PC-3 (cell line): ENCODE measurements at places on chromosomes 12 and 14.

DNA sequence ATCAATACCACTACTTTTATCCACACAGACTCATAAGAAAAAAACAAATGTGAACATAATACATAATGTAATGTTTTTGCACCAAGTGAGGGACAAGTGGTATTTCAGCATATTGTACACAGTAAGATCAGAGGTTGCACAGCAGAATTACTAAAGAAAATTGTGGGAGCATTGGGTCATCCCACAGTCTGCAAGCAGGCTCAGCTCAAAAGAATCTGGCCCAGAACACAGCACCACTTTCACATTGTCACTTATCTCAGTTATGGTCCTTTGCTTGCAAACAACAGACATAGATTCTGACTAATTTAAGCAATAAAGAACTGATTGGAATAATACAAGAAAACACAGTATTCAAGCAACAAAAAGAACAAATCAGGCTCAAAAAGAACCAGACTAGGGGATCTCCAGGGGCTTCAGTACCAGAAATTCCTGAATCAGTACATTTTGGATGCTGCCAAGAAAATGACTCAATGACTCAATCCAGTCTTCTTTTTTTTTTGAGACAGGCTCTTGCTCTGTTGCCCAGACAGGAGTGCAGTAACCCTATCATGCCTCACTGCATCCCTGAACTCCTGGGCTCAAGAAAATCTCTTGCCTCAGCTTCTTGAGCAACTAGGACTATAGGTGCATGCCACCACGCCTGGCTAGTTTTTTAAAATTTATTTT is 42.9 kb upstream of the EEA1 start:
- DNase-seq, result peak; percentile 45

GRCh38 chr14:75051556-75051899 is 261 bp upstream of the MLH3 start:
- no peak for DNase-seq

GRCh38 chr14:73773441-73774240 is 59.5 kb upstream of the PNMA1 start:
- DNase-seq, result no peak

DNA sequence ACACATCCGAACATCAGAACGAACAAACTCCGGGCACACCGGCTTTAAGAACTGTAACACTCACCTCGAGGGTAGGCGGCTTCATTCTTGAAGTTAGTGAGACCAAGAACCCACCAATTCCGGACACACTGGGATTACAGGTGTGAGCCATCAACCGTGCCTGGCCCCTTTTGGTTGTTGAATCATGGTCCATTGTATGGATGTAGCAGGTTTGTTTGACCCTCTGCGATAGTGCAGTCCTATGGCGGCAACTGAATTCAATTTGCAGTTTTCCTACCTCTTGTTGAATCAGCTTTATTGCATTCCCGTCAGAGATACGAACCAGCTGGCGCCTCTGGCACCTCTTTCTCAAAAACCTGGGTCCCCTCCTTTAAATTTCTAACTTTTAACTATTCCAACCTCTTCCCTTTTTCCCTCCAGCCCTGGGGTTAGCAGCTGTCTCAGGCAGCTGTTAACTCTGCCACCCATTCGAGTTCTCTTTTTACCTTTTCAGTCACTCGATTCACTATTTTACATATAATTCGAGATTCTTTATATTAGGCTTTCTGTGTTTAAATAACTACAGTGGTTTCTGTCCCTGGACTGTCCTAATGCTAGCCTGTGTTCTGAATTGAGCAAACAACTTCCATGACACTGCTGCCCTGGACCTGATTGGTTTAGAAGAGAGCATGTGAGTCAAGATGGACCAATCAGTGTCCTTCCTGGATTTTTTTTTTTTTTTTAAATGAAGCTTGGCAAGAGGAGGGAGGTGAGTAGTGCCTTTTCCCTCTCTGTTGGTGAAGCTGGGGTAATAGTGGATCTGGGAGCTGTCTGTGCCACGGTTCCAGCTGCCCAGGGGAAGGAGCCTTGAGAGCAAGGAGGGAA is 261.5 kb downstream of the PCNX1 start:
- DNase-seq, result no peak

DNA sequence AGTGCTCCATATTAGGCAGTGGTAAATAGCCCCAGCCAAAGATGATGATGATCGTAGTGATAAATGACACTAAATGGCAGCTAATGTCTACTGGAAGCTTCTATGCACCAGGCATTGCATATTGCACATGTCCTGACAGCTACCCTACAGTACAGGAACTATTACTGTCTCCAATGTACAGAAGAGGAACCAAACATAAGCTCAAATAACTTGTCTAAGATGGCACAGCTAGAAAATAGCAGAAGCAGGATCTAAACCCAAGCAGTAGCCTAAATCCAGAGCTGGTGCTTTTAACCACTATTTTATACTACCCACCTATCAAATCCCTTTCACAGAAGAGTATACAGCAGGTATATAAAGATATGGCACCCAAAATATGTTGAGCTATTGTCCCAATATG is 28.9 kb downstream of the ESR2 start:
- no peak for DNase-seq

GRCh38 chr12:129704232-129704830 is 199.5 kb downstream of the TMEM132D start:
- DNase-seq, result no peak

DNA sequence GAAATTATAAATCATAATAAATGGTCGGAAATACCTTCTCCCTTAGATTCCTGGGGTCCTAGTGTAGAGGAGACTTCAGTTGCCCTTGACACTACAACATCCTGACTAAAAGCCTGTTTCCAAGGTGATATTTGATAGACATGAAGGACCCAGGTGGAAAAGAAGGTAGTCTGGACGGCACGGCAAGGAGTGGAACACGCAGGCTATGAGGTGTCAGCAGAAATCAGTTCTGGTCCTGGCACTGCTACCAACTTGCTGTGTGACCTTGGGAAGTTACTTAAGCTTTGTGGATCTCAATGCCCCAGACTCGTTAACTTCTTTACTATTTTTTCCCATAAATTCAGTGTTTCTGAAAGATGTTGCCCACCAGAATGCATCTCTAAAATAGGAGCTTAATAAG is 36.9 kb upstream of the BCL2L14 start:
- no peak for DNase-seq

GRCh38 chr12:19695244-19696098 is 256.2 kb downstream of the AEBP2 start:
- DNase-seq, result no peak

- peak; percentile 79 for DNase-seq
Measured at GRCh38 chr12:87995581-87996178, 33.5 kb downstream of the C12orf50 start.
